ENCODE measurements at places on chromosomes 1 and 21.
A peak's percentile ranks its signal among the peaks of the same experiment; 100 is the strongest.

- DNase-seq = no peak
Measured at GRCh38 chr1:23020706-23021405, 1.6 kb downstream of the KDM1A start.

- no peak for DNase-seq
Measured at GRCh38 chr1:180246579-180246978, 16.5 kb downstream of the LHX4 start.

DNA sequence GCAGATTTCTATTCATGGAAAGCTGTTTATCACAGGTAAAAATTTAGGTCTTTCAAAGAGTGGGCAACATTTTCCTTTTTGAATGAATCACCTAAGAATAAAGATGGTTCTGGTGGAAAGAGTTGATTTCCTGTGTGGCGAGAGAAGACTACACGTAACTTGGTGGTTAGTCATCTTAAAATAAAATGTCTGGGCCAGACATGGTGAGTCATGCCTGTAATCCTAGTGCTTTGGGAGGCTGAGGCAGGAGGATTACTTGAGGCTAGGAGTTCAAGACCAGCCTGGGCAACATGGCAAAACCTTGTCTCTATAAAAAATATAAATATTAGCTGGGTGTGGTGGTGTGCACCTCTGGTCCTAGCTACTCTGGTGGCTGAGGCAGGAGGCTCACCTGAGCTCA is 65.7 kb downstream of the DISP1 start:
- no peak for DNase-seq

GRCh38 chr1:201511941-201512539 is 5.1 kb upstream of the CSRP1 start:
- no peak for DNase-seq

- DNase-seq = no peak
Measured at GRCh38 chr1:118326960-118327629, 142.1 kb upstream of the SPAG17 start.

DNA sequence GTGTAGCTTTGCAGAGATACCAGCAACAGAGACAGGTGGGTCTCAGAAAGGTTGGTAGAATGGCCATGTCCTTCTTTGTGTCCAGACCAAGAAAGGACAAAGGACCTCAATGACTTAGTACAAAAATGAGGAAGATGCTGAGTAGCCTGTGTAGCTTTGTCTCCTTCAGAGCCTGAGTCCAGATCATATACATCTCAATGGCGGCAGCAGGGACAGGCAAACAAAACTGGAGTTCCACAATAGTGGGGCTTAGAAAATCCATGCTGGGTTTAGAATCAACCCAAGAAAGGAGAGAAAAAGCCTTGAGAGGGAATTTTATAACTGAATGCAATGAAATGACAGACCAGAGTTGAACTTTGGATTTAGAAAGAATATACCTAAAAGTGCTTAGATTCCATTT is 339.0 kb downstream of the BRINP3 start:
- DNase-seq = no peak

- DNase-seq = no peak
Measured at GRCh38 chr1:110561596-110561995, 42.6 kb upstream of the KCNA10 start.

GRCh38 chr1:56931211-56931610 is 34.6 kb downstream of the C8B start:
- no peak for DNase-seq

DNA sequence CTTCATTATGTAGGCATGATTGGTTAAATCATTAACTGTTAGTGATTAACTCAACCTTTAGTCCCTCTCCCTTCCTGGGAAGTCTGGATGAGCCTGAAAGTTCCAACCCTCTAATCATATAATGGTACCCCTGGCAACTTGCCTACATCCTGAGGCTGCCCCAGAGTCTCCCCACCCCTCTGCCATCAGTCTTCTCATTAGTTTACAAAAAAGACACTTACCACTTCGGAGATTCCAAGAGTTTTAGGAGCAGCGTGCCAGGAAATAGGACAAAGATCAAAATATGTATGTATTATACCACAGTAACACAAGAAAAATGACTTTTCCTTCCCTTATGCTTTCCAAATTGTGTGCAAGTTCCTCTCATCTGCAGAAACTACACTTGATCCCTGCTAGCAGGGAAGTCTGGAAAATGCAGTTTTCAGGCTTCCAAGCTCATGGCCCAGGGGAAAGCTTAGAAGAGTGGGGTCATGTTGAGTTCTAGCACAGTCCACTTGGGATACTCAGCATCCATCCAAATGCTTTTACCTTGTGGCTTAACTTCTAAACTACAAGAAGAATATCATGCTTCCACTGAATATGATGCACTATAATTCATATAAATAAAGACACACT is 64.6 kb upstream of the PPIH start:
- DNase-seq = no peak

DNA sequence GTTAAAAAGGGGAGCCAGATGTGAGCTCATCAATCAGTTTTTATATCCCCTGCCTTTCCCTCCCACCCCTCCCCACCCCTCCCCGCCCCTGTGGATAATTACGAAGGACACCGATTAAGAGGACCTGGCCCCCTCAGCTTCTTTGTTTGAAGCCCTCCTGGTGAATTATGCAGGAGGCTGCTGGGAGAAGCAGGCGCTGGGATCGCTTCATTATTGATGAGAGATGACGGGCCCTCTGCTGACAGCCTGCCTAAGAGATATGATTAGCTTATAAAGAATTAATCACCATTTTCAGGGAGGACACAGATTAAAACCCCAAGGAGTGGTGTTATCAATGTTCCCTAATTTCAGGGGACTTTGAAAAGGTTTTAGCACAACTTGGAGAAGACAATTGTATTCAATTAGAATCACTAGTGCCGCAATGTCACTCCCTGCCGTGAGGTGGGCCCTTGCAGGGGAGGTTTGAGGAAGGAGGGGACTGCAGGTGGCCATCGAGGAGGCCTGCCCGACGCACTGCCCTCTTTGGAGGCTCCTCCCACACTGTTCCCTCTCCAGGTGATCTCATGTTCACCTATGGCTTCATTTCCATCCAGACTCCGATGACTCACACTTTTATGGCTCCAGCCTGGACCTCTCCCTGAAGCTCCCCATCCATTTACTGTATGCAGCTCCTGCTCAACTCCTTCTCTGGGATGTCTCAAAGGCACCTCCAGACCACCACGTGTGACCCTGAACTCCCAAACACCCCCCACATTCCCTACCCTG is 67.0 kb upstream of the KLHDC7A start:
- no peak for DNase-seq

GRCh38 chr1:185343306-185343705 is 26.3 kb upstream of the IVNS1ABP start:
- no peak for DNase-seq

GRCh38 chr1:110798691-110799256 is 74.2 kb upstream of the CD53 start:
- DNase-seq = no peak

GRCh38 chr1:192968323-192968722 is 90.8 kb downstream of the UCHL5 start:
- DNase-seq = no peak

- no peak for DNase-seq
Measured at GRCh38 chr1:208977638-208978256, 605.8 kb upstream of the CAMK1G start.

DNA sequence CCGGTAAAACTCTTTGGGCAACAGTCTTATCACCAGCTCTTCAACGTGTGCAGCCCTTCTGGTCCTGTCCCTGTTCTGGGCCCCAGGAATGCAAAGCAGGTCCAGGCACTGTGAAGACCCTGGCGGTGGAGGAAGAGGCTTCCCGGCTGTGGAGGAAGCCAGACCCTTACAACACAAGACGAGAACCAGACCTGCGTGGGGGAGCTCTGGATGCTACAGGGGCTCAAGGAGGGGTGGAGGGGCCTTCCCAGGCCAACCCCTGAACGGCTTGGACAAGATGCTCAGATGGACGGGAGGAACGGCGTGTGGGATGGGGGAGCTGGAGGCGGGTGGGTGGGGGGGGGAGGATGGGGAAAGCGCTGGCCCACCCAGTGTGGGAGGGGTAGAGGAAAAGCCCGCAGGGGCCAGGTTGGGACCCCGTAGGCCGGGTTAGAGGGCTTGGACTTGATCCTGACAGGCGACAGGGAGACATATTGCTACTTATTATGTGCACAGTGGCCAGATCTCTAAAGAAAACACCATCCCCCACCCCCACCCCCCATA is 5.1 kb upstream of the OLIG2 start:
- no peak for DNase-seq

DNA sequence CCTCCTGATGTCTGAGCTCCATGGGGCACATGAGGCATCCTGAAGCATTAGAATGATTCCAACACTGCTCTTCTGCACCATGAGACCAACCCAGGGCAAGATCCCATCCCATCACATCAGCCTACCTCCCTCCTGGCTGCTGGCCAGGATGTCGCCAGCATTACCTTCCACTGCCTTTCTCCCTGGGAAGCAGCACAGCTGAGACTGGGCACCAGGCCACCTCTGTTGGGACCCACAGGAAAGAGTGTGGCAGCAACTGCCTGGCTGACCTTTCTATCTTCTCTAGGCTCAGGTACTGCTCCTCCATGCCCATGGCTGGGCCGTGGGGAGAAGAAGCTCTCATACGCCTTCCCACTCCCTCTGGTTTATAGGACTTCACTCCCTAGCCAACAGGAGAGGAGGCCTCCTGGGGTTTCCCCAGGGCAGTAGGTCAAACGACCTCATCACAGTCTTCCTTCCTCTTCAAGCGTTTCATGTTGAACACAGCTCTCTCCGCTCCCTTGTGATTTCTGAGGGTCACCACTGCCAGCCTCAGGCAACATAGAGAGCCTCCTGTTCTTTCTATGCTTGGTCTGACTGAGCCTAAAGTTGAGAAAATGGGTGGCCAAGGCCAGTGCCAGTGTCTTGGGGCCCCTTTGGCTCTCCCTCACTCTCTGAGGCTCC is 11.1 kb upstream of the RASSF5 start:
- no peak for DNase-seq

- DNase-seq = no peak
Measured at GRCh38 chr1:166351676-166352075, 184.9 kb upstream of the FAM78B start.

GRCh38 chr1:168386949-168387586 is 106.4 kb downstream of the TBX19 start:
- no peak for DNase-seq

- no peak for DNase-seq
Measured at GRCh38 chr21:15839601-15840000, 109.8 kb downstream of the USP25 start.

DNA sequence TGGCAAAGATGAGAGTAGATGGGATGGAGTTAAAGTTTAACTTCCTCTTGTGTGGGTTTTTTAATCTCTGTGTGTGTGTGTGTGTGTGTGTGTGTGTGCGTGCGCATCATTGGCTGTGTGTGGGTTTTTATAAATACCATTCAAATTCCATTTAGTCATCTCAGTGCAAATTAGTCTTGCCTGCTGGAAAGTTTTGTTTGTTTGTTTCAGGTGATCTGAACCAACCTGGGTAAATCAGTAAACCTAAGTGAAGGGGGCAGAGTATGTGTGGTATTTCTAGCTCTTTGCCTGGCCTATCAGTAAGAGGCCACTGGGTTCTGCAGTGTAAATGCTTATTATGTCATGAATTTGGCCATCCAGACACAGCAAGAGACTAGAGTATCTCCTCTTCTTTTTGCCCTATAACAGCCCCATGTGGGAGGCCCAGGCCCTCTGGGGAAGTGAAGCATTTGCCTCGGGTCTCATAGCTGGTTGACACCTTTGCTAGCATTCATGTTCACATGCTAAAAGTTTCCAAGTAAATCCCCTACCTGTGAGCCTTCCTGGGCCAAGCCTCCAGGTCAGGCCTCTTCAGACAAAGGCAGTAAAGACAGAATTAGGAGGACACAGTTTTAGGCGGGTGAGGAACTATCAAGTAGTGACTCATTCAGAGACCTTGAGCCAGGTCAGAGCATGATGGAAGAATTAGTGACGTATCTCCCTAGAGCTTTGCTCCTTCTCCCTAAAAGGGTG is 14.7 kb downstream of the INTS3 start:
- no peak for DNase-seq

- DNase-seq = no peak
Measured at GRCh38 chr1:202745323-202745888, 35.2 kb upstream of the SYT2 start.

- DNase-seq = no peak
Measured at GRCh38 chr21:33696465-33696864, 54.2 kb downstream of the ITSN1 start.

- DNase-seq = no peak
Measured at GRCh38 chr1:181092056-181092455, 3.6 kb downstream of the IER5 start.

DNA sequence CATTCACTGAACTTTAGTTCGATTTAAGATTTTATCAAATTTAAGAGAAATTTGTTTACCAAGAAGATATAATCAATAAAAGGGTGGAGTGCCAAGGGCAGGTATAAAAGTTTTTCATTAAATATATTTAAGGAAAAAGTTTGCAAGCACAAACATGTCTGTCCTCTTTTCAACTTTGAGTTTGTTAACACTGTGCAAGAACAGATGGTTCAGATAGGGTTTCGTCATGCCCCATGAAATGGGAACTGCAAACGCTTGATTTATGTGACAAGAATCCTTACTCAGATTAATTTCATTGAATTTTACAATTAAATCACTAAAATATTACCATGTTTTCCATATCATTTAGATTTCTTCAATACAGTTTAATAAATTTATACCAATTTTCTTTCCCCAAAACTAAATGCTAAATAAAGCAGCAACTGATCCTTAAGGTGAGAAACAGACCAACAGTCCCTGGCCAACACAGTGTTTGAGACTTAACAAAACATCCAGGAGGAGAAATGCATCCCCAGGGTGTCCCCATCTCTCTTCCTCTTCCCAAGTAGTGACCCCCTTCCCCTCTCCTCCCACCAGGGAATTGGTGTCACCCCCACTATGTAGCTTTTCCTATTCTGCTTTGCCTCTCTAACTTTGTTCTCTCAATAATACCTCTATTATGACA is 292.9 kb downstream of the LTN1 start:
- DNase-seq = no peak

DNA sequence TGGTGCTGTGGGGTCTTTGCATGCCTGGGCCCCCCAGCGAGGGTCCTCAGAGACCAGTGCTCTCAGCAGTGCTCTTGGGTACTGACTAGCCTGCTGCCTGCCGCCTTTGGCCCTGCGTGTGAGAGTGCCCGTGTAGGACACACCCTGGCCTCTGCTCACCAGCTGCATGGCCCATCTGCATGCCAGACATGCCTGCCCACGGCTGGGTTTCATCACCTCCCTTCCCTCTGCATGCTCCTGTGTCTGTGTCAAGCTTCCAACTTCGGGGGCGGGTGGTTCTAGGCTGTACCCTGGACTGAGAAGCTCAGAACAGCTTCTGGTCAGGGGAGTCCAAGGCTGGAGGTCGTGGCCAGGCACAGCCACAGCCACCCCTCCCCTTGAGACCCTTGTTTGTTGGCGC is 56.9 kb downstream of the PTPRF start:
- peak; percentile 27 for DNase-seq

- no peak for DNase-seq
Measured at GRCh38 chr1:173099166-173099565, 48.4 kb upstream of the TNFSF18 start.

GRCh38 chr1:227884370-227885134 is 63.2 kb downstream of the WNT9A start:
- no peak for DNase-seq
